ENCODE measurements at places on chromosomes 12 and 14.

DNA sequence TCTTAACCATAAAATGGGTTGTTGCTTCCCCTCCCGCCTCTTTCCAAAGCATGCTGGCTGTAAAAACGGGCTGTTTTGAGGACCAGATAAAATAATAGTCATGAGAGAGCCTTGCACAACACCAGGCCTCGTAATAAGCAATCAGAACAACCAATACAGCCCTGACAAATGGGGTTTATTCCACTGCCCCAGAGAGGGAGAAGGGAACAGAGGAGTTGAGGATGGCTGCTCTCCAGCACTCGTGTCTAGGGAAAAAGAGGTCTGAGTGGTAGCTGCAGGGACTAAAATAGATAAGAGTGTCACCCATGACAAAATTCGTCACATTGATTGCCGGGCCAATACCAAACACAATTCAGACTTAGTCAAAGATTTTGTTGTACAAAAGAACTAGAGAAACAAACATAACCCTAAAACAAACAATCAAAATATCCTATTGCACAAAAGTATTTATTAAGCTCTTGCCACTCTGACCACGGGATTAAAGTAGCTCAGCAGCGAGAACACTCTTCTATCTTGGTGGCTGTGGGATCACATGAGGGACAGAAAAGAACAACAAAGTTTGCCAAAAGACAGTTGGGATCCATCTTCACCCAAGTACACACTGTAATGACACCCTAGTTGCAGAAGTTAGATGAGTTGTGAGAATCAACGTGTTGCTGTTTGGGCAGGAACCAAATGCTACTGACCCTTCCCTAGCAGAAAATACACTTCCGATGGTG lies 188.0 kb downstream of the FOXN3 start:
- no peak for DNase-seq

- DNase-seq = no peak
Measured at GRCh38 chr14:104212206-104213095, 74.1 kb downstream of the KIF26A start.

GRCh38 chr14:100683578-100683977 lies 43.1 kb upstream of the DLK1 start:
- DNase-seq = no peak

- no peak for DNase-seq
Measured at GRCh38 chr14:87286191-87286590, 706.8 kb downstream of the GALC start.

GRCh38 chr14:63662776-63663175 lies 21.1 kb upstream of the WDR89 start:
- no peak for DNase-seq

DNA sequence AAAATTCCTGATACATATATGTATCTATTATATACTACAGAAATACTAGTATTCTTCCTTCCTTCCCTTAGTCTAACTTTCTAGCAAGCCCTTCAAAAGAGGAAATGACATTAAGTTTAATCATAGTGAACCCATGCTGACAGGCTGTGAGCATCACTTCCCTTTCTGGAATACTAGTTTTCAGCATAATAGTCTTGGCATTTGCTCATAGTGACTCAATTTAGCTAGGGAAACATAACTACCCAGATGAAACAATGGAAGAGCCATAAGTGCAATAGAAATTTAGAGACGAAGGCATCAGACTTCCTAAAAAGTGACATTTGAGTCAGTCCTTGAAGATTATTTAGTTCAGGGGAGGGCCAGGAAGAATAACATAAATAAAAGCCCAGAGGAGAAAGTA lies 184.5 kb upstream of the CRY1 start:
- no peak for DNase-seq

GRCh38 chr14:50943261-50943942 lies 881 bp downstream of the PYGL start:
- DNase-seq = no peak

- DNase-seq = no peak
Measured at GRCh38 chr14:89137526-89138163, 279.4 kb downstream of the FOXN3 start.

GRCh38 chr14:89262041-89262440 lies 155.0 kb downstream of the FOXN3 start:
- DNase-seq = no peak

- no peak for DNase-seq
Measured at GRCh38 chr14:20820063-20820904, 17.6 kb upstream of the RNASE1 start.

DNA sequence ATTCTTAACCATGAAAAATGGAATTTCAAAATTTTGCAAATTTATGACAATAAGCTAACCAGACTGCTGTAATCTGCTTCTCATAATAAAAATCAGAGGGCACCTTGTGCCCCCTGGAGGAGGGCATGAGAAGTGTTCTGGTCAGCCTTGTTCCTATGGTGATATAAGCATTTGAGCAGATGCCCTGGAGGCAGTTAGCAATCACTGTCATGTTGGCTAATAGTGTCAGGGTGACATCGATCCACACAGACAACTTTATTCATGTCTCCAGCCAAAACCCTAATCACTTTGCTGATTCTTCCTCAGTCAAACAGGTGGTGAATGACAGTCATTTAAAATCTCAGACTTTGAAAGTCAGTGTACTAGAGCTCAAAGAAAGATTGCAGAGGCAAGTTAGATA lies 943.0 kb downstream of the GALC start:
- no peak for DNase-seq

- no peak for DNase-seq
Measured at GRCh38 chr12:43762596-43762995, 3.8 kb downstream of the IRAK4 start.

Data from stimulated activated CD4-positive, alpha-beta T cell treated with anti-CD3 and anti-CD28 coated beads, Interleukin-12 subunit alpha, Interleukin-12 subunit beta, amount 100 ng/mL, for 48 hours (primary cell).